NCI-H1105 (cell line): ENCODE measurements at places on chromosomes 1 and 21.

- DNase-seq: no peak
These were observed 43.9 kb downstream of the ATP1A1 start for GRCh38 chr1:116416854-116417513.

DNA sequence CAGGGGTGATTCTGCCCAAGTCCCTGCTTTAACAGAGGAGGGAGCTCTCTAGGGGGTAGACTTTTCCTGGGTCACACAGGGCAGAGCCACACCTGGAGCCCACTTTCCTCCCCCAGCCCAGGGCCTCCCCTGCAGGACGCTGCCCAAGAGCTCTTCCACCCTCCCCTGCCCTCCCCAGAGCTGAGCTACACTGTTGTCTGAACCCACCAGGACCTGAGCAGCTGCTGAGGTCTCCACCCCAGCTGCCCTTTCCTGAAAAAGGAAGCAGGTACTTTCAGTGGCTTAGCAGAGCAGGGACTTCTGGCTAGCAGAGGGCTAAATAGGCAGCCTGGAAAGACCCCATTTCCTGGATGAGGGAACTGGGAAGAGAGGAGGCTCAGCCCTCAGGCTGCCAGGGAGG lies 169.3 kb upstream of the ETV3 start:
- DNase-seq: no peak

DNA sequence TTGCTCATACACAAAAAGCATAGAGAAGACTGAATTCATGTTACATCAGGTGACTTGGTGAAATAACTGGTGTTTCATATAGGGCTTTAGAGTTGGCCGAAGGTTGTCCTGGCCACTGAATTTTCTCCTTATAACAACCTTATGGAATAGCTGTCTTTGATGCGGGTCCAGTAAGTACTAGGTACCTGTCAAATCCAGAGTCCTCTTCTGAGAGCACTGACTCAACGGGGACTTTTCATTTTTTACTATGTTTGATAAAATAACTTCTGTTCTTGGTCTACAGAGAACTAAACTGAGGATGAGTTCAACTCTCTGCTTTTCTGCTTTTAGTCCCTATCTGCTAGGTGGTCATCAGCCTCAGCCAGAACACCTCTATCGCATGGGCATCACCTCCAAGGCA lies 76.1 kb upstream of the JAK1 start:
- DNase-seq: no peak

- DNase-seq: peak; percentile 21
These were observed 1.1 kb downstream of the AKT3 start for GRCh38 chr1:243848858-243849420.

DNA sequence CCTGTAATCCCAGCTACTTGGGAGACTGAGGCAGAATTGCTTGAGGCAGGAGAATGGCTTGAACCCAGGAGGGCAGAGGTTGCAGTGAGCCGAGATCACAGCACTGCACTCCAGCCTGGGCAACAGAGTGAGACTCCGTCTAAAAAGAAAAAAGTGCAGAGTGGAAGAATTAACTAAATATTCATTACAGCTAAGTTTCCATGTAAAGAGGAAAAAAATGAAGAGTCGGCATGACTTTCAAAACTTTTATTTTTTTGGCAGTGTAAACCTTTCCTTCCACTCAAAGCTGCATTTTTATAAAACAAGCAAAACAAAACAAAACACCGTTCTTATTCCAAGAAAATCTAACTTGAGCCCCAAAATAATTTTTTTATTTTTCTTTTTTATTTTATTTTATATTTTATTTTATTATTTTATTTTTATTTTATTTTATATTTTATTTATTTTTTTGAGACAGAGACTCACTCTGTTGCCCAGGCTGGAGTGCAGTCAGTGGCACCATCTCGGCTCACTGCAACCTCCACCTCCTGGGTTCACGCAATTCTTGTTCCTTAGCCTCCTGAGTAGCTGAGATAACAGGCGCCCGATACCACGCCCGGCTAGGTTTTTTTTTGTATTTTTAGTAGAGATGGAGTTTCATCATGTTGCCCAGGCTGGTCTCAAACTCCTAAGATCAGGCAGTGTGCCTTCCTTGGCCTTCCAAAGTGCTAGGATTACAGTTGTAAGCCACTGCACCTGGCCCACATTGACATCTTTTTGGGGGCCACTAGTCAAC lies 62.9 kb downstream of the PACC1 start:
- DNase-seq: no peak
